CD4-positive, alpha-beta T cell (primary cell): ENCODE measurements at places on chromosomes 2 and 18. TPM values are rescaled to one million over a fixed set of nuclear protein-coding genes. Genes with fewer than 3 reads are reported as not detected.

PRLH gene
- not detected for total RNA-seq

ASXL3 gene
- not detected for total RNA-seq

COL3A1 gene
- total RNA-seq = not detected

ANKRD30BL gene
- total RNA-seq = not detected

PDE11A gene
- total RNA-seq = not detected

TLX2 gene
- 0.30 TPM for total RNA-seq

LRRC30 gene
- not detected for total RNA-seq

GPR39 gene
- not detected for total RNA-seq

CXCR1 gene
- not detected for total RNA-seq

ITPRIPL1 gene
- 5.1 TPM for total RNA-seq

SEC11C gene
- total RNA-seq = 42.0 TPM

SLC19A3 gene
- not detected for total RNA-seq

SERPINB5 gene
- not detected for total RNA-seq

CRACDL gene
- 0.36 TPM for total RNA-seq

ITGA4 gene
- total RNA-seq = 79.5 TPM

WNT10A gene
- total RNA-seq = 6.6 TPM

MOGAT1 gene
- total RNA-seq = not detected

GCA gene
- 3.9 TPM for total RNA-seq

RHOB gene
- total RNA-seq = 25.9 TPM

PIKFYVE gene
- 29.9 TPM for total RNA-seq

ESCO1 gene
- total RNA-seq = 32.8 TPM

ABCG8 gene
- not detected for total RNA-seq

AMER3 gene
- not detected for total RNA-seq

LCT gene
- total RNA-seq = 0.06 TPM

FLACC1 gene
- 4.5 TPM for total RNA-seq

BARD1 gene
- total RNA-seq = 4.4 TPM
